ENCODE measurements at places on chromosomes 5 and 9. TPM values are rescaled to one million over a fixed set of nuclear protein-coding genes. Genes with fewer than 3 reads are reported as not detected.

GRCh38 chr9:126618585-126619360 is 5.0 kb downstream of the LMX1B start:
- H3K4me3 ChIP-seq: no peak overlapping the region
- peaks cover 13% of the 10 kb centered on the region for H3K4me1 ChIP-seq
- H3K27ac ChIP-seq: no peak overlapping the region
- no peaks in the 10 kb centered on the region for H3K36me3 ChIP-seq

DNA sequence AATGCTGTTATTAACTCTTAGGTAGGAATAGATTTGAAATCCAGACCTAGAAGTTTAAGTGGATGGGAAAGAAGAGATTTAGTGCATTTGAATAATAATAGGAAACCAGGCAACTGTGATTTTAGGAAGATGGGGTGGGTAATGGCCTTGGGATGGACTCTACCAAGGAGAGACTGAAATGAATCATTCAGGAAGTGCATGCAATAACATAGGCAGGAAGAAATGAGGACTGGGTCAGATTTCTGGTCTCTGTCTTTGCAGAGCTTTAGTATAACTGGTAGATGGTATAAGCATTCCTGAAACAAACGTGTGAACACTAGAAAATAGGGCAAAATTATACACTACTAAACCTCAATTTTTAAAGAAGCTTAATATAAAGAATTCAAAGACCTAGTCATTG is 274.4 kb upstream of the CLINT1 start:
- no peak overlapping the region for H3K4me3 ChIP-seq
- peaks cover 12% of the 10 kb centered on the region for H3K27me3 ChIP-seq
- H3K36me3 ChIP-seq: peaks cover 6% of the 10 kb centered on the region
- peaks cover 51% of the 10 kb centered on the region for H3K4me1 ChIP-seq
- DNase-seq: no peak

DNA sequence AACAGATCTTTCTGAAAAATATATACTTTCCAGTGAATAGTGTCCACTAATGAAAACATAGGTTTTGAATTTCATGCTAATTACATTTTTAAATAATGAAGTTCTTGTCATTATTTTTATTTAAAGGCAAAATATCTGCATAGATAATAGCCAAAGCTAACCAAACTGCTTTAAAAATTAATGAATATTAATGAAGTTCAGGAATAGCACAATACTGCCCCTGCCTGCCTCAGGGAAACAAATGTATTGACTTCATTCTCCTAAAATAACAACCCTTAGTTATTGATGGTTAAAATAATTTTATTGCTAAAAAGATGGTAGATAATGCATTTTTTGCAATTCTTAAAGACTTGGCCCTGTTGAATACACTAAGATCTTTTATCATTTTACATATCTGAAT is 103.6 kb upstream of the SSBP2 start:
- H3K27me3 ChIP-seq: peaks cover 15% of the 10 kb centered on the region
- no peak for DNase-seq
- H3K36me3 ChIP-seq: no peaks in the 10 kb centered on the region
- H3K4me3 ChIP-seq: no peak overlapping the region

GRCh38 chr5:54754878-54755277 is 230.5 kb downstream of the ESM1 start:
- peaks cover 5% of the 10 kb centered on the region for H3K36me3 ChIP-seq
- no peak overlapping the region for H3K4me3 ChIP-seq
- no peaks in the 10 kb centered on the region for H3K4me1 ChIP-seq

CDHR2 gene
- 0.29 TPM for total RNA-seq
